ENCODE measurements at places on chromosomes 2 and 18.

DNA sequence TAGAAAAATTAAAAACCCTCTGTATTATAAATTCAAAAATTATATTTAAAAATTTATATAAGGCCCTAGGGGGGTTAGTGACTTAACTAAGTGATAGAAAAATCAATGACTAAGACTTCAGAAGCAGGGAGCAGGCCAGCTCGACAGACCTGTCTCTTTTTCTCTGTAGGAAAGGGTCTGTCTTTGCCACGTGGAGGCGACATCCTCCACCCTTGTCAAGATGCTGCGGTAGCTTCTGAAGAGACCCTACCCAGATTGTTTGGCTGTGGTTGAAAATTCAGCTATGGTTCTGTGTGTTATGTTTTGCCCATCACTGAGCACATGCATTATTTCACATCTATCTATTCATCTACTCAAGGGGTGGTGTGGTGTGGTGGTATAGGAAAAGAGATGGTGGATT lies 8.2 kb upstream of the SLC4A3 start:
- DNase-seq: no peak

DNA sequence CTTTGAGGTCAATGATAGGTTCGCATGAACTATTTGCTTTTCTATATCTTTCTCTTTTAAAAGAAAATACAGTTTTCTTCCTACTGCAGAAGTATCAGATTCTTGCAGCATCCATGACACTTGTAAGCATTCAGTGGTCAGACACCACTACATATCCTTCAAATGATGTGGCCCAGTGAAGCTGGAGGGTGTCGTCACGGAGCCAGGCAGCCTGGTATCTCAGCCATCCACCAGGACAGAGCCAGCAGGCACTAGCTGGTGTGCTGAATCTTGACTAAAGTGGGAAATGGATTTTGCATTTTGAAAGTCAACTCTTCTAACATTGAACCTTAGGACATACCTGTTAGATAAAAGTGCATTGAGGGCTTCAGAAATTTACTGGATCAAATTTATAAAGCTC lies 5.4 kb downstream of the KLHL14 start:
- no peak for DNase-seq

- DNase-seq: no peak
These were observed 668.7 kb downstream of the SLC4A3 start for GRCh38 chr2:220296174-220296573.

DNA sequence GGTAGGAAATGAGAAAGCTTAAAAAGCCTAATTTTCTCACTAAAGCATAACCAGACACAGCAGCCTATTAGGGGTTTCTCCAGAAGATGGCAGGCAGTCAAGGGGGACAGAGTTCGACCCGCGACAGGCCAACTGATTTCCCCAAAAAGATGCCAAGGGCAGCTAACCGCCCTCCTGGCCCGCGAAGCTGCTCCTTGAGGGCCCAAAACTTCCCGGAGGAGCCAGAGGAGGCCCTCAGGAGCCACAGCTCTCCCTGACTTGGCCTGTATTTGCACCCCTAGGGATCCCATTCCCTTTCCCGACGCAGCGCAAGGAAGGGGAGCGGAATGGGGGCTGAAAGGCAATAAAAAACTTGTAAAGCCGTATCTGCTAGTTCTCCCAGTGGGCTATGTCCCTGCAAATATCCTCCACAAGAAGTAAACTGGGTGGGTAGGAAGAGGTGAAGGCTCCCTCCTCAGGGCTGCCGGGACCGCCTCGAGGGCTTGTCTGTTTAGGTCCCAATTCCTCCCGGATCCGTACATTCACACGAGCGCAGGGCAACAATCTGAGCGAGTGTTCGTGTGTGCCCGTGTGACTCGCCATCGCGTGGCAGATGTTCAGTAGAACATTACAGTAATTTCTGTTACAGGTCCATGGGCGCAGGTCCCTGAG lies 756 bp upstream of the NAGK start:
- DNase-seq: peak; percentile 10

- DNase-seq: peak; percentile 70
These were observed 307.8 kb downstream of the NAPG start for GRCh38 chr18:10833656-10834055.

DNA sequence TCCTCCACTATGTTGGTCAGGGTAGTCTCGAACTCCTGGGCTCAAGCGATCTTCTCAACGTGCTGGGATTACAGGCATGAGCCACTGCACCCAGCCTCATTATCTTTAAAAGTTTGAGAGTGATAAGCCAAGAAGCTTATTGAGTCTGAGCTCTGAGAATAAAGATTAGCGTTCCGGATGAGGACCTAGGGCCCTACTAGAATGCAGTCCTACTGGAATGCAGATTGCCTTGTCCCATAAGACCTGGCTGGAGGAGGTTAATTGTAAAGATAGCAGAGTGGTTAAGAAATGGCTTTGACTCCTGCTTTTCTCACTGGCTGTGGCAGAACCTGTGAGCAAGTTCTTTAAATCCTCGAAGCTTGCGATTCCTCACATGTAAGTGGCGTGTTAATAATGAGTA lies 4.0 kb downstream of the VWA3B start:
- no peak for DNase-seq

- DNase-seq: no peak
These were observed 11.7 kb downstream of the SH3YL1 start for GRCh38 chr2:252001-252602.

DNA sequence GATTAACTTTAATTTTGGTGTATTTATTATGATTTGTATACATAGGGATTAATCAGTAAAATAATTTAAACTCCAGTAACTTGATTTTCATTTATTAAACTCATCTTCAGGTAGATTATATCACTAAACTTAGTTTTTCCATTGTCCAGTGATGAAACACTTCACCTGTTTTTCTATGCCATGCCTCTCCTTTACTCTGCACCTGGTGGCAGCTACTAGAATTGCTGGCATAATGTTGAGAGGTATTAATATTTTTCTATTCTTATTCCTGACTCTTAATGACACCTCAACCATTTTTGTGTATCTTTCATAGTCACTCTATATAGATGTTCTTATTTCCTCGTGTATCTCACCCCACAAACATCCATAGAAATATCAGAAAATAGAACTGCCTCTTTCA lies 940.3 kb upstream of the CRIM1 start:
- DNase-seq: no peak

- DNase-seq: no peak
These were observed 43.2 kb downstream of the HNMT start for GRCh38 chr2:138007431-138007830.

- no peak for DNase-seq
These were observed 53.5 kb upstream of the LCLAT1 start for GRCh38 chr2:30393510-30393909.

GRCh38 chr2:184581391-184581790 lies 16.9 kb upstream of the ZNF804A start:
- no peak for DNase-seq
